ENCODE measurements at places on chromosomes 4 and X. TPM values are rescaled to one million over a fixed set of nuclear protein-coding genes. Genes with fewer than 3 reads are reported as not detected.

The SPANXN4 gene
- not detected for polyA plus RNA-seq

The CLDN34 gene
- not detected for polyA plus RNA-seq

The RHOXF2B gene
- polyA plus RNA-seq, result 0.20 TPM

The NLGN3 gene
- polyA plus RNA-seq, result 3.5 TPM

The GRIPAP1 gene
- polyA plus RNA-seq, result 18.9 TPM

The SEPSECS gene
- 7.9 TPM for polyA plus RNA-seq

GRCh38 chrX:40172401-40173142 is 74.8 kb upstream of the BCOR start:
- peaks cover 59% of the 10 kb centered on the region for H3K4me1 ChIP-seq
- DNase-seq, result peak; percentile 80
- no peaks in the 10 kb centered on the region for H3K36me3 ChIP-seq

DNA sequence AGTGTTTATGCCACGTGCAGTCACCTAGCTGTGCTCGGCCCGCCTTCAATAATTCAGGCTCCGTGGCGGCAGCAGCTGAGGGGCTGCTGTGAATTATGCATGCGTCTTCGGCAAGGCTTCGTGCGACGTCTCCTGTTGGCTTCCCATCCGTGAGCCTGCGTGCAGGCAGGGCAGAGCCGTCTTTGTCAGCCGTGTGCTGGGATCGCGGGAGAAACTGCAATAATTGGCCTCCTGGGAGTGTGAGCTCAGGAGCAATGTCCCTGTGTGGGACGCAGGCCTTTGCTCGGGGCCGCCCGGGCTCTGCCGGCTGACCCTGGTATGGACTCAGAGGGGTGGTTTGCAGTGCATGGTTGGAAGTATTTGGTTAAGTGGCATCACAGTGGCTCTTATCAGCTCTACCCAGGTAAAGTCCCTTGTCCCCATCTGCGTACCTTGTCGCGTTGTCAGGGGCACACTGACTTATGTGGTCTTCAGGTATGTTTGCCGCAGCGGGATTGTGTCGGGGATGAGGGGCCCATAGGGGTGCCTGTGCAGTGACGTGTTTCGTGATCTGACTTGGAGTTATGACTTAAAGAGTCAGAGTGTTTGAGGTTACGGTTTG is 34.5 kb upstream of the HGFAC start:
- H3K4me1 ChIP-seq, result no peaks in the 10 kb centered on the region
- H3K27ac ChIP-seq, result no peak overlapping the region
- H3K4me3 ChIP-seq, result no peak overlapping the region
- no peaks in the 10 kb centered on the region for H3K27me3 ChIP-seq

- no peaks in the 10 kb centered on the region for H3K36me3 ChIP-seq
- no peak for DNase-seq
- peaks cover 2% of the 10 kb centered on the region for H3K27me3 ChIP-seq
- no peak overlapping the region for H3K4me3 ChIP-seq
- H3K27ac ChIP-seq, result no peak overlapping the region
Measured at GRCh38 chrX:47674776-47675175, 15.8 kb upstream of the UXT start.

DNA sequence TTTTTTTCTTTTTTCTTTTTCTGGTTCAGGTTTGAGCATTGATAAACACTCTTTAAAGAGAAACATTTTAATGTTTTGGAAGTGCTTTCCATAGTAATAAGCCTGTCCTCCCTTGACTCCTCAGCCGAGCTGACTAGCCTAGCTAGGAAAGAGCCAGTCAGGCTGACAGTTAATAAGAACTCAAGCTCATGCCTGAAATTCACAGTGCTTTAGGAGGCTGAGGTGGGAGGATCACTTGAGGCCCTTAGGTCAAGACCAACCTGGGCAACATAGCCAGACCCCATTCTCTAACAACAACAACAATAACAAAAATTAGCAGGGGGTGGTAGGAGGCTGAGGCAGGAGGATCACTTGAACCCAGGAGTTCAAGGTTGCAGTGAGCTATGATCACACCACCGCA is 53.4 kb upstream of the ZCCHC13 start:
- no peak overlapping the region for H3K4me3 ChIP-seq
- peaks cover 21% of the 10 kb centered on the region for H3K27me3 ChIP-seq
- H3K4me1 ChIP-seq, result no peaks in the 10 kb centered on the region
- no peak for DNase-seq
- peaks cover 3% of the 10 kb centered on the region for H3K36me3 ChIP-seq
- H3K27ac ChIP-seq, result no peak overlapping the region

- H3K27ac ChIP-seq, result no peak overlapping the region
- H3K36me3 ChIP-seq, result no peaks in the 10 kb centered on the region
- DNase-seq, result peak; percentile 12
Measured at GRCh38 chrX:6184900-6185515, 43.7 kb downstream of the NLGN4X start.

DNA sequence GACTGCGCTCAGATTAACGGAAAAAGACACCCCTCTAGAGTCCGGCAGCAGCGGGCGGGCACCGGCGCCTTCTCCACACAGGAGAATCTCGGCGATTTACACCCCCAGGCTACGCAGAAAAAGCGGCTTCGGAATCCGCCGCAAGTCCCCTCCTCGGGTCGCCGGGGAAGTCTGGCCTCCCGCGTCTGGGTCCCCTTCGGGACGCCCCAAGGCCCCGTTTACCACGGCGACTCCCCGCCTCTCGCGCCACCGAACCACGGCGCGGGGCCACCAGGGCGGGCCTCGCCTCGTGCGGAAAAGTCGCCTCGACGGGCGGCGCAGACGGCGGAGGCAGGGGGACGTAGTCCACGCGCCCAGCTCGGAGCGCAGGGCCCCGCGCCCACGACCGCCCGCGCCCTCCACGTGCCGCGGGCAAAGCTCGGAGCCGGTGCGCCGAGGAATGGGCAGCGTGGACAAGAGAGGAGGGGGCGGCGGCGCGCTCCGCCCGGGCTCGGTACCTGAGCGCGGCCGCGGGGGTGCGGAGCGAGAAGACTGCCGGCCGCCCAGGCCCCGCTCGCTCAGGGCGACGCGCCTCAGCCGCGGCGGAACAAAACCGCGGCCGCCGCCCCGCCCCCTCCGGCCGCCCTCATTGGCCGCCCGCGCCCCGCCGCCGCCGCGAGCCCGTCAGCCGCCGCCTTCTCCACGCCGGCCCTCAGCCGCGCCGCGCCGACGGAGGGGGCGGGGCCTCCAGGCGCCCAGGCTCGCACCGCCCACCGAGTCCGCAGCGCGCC is at the start of gene FAM53A:
Gene FAM53A, minus strand, starts transcription at position 578 of the 770 bp plus-strand sequence. CDS start 15,572 bp downstream, outside the sequence.
- peaks cover 13% of the 10 kb centered on the region for H3K4me1 ChIP-seq
- H3K27me3 ChIP-seq, result no peaks in the 10 kb centered on the region
- H3K27ac ChIP-seq, result peak within 1 kb of the TSS; percentile 55
- peak within 1 kb of the TSS; percentile 41 for H3K4me3 ChIP-seq
- peak; percentile 93 for DNase-seq
- H3K36me3 ChIP-seq, result no peaks in the 10 kb centered on the region

DNA sequence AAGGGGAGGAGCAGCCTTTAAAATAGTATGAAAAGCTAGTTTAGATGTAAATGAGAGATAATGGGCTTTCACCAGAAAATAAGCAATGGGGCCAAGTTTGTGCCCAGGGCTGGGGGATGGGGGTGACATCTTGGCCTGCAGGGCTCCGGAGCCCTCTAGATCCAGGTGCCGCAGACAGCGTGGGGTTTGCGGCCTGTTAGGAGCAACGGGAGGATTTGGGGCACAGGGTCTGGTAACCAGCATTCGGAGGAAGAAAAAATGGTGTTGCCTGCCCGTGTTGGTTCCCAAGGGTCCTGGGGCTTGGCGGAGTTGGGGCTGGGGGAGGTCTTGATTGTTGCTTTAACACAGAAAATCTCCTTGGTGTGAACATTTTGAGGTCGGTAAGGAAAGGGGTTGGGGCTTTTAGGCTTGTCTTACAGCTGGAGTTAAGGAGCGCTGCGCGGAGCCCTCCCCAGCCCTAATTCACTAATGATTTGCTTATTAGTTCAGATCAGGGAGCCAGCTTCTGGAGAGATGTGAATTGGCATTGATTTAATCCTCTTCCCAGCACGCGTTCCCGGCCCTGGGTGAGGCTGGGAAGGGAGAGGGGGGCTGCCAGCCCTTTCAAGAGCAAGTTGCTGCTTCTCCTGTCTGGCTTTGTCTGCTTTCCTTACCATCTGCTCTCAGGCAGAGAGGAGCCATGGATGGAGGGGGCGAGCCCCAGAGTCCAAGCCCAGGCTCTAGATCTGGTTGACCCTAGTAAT is 443.4 kb downstream of the BCOR start:
- no peaks in the 10 kb centered on the region for H3K36me3 ChIP-seq
- no peaks in the 10 kb centered on the region for H3K4me1 ChIP-seq
- H3K4me3 ChIP-seq, result no peak overlapping the region
- H3K27ac ChIP-seq, result peak overlapping the region; percentile 3

GRCh38 chr4:48022192-48022799 is 5.7 kb downstream of the NIPAL1 start:
- DNase-seq, result no peak
- H3K4me3 ChIP-seq, result no peak overlapping the region
- no peaks in the 10 kb centered on the region for H3K36me3 ChIP-seq
- H3K27me3 ChIP-seq, result peaks cover 13% of the 10 kb centered on the region
- no peak overlapping the region for H3K27ac ChIP-seq
- H3K4me1 ChIP-seq, result peaks cover 4% of the 10 kb centered on the region

DNA sequence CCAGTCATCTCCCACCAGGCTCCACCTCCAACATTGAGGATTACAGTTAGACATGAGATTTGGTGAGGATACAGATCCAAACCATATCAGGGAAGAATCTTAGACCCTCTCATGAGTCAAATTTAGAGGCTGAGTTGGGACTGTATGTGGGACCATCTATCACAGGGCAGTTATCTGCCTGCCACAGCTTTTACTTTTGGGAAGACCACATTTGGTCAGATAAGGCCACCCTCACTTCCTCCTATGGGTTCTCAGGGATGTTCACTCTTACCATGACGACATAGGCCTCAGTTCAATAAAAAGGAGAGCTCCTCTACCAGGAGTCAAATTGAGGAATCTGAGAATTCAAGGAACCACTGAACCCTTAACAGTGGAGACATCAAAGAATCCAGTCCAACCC is 2.1 kb downstream of the MAGEB2 start:
- H3K4me3 ChIP-seq, result no peak overlapping the region
- H3K36me3 ChIP-seq, result no peaks in the 10 kb centered on the region
- peaks cover 18% of the 10 kb centered on the region for H3K27me3 ChIP-seq
- no peak overlapping the region for H3K27ac ChIP-seq
- DNase-seq, result no peak
- H3K4me1 ChIP-seq, result no peaks in the 10 kb centered on the region

- peaks cover 92% of the 10 kb centered on the region for H3K36me3 ChIP-seq
- no peak overlapping the region for H3K4me3 ChIP-seq
- H3K27me3 ChIP-seq, result no peaks in the 10 kb centered on the region
- H3K27ac ChIP-seq, result no peak overlapping the region
Measured at GRCh38 chr4:3229964-3230363, 19.0 kb upstream of the MSANTD1 start.

- no peaks in the 10 kb centered on the region for H3K27me3 ChIP-seq
- H3K4me1 ChIP-seq, result no peaks in the 10 kb centered on the region
- H3K4me3 ChIP-seq, result no peak overlapping the region
- H3K36me3 ChIP-seq, result no peaks in the 10 kb centered on the region
- no peak for DNase-seq
Measured at GRCh38 chr4:14446904-14447303, 555.4 kb upstream of the CPEB2 start.

DNA sequence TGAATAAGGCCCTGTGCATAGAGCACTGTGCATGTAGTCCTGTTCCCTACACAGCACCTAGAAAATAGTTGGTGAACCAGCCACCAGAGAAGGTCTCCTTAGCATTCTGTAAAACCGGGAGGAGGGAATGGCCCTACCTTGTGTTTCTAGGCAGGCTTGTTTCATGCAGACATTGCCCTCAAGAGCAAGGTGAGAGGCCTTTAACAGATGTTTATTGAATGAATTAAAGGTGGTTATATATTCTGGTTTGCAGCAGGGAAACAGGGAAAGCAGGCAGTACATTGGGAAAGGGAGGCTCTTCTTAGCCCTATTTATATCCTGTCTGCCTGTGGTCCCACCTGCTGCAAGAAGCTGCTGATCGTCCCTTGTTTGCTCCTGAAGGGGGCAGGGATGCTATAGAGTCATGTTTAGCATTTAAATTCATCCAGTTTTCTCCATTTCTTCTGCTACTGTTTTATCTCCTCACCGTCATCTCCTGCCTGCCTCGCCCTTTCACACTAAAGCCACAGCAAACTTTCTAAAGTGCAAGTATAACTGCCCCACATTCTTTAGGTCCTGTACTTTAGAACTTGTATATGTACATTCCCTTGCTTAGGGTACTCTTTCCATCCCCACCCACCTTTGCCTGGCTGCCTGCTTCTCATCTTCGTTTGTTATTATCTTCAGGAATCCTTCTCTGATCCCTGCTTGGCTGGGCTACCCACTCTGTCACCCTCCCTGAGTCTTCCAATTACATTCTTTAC is 60.3 kb downstream of the EGF start:
- no peaks in the 10 kb centered on the region for H3K36me3 ChIP-seq
- H3K27me3 ChIP-seq, result no peaks in the 10 kb centered on the region

GRCh38 chr4:87566276-87566675 is 37.1 kb upstream of the SPARCL1 start:
- H3K4me1 ChIP-seq, result no peaks in the 10 kb centered on the region
- DNase-seq, result no peak
- no peaks in the 10 kb centered on the region for H3K27me3 ChIP-seq

DNA sequence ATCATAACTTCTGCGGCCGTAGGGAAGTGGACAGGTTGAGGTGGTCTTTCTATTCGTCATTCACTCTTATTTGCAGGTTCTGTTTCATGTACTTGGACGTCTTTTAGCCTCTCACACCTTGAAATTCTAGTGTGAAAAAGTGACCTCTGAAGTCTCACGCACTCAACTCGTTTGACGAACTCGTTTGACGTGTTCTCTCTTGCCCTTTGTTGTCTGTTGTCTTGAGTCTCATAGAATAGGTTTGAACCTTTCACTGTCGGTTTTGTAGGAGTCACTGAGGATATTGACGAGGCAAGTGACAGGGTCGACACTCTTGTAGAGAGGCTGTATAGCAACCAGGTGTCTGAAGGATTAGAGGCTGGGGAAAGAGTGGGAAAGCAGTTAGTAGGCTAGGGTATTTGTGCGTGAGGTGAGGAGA is 1.1 kb upstream of the PGRMC2 start:
- H3K4me1 ChIP-seq, result peaks cover 5% of the 10 kb centered on the region
- peak overlapping the region; percentile 97 for H3K27ac ChIP-seq
- H3K27me3 ChIP-seq, result no peaks in the 10 kb centered on the region
- peak overlapping the region; percentile 89 for H3K4me3 ChIP-seq
- peaks cover 2% of the 10 kb centered on the region for H3K36me3 ChIP-seq
- DNase-seq, result peak; percentile 45

GRCh38 chr4:143359644-143360193 is 23.0 kb downstream of the GAB1 start:
- H3K27me3 ChIP-seq, result no peaks in the 10 kb centered on the region
- no peak for DNase-seq
- peak overlapping the region; percentile 69 for H3K27ac ChIP-seq
- peaks cover 12% of the 10 kb centered on the region for H3K4me1 ChIP-seq
- H3K36me3 ChIP-seq, result peaks cover 2% of the 10 kb centered on the region

- no peak overlapping the region for H3K27ac ChIP-seq
- no peaks in the 10 kb centered on the region for H3K36me3 ChIP-seq
- H3K4me1 ChIP-seq, result no peaks in the 10 kb centered on the region
- H3K4me3 ChIP-seq, result no peak overlapping the region
- H3K27me3 ChIP-seq, result peaks cover 8% of the 10 kb centered on the region
- no peak for DNase-seq
Measured at GRCh38 chrX:8981723-8982122, 52.2 kb downstream of the FAM9B start.

Data from muscle of leg (tissue), 16 donors.